CD4-positive, alpha-beta memory T cell (primary cell): ENCODE measurements at places on chromosomes 11 and 22. TPM values are rescaled to one million over a fixed set of nuclear protein-coding genes. Genes with fewer than 3 reads are reported as not detected.

CCDC82 gene
- 42.8 TPM for total RNA-seq

C11orf86 gene
- not detected for total RNA-seq

C1QTNF6 gene
- 23.1 TPM for total RNA-seq

RIBC2 gene
- not detected for total RNA-seq

IFITM5 gene
- not detected for total RNA-seq

CSRP3 gene
- not detected for total RNA-seq

CDC42EP1 gene
- total RNA-seq = not detected

KLHL35 gene
- total RNA-seq = 1.2 TPM

HIC2 gene
- 10.6 TPM for total RNA-seq

ASRGL1 gene
- total RNA-seq = 2.1 TPM

DNA sequence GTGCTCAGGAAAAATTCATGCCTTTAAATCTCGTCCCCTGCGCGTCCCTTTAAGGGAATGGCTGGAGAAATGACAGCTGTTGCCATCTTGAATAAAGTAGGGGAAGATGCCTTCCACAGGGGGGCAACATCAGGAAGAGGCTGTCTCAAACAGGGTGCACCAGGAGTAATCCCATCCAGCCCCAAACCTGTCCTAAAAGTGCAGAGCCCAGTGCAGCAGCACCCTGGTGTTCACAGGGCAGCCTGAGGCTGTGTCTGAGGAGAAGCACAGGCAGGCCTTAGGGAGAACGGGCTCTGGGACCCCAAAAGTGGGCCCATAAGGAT lies 10.8 kb upstream of the C11orf96 start:
- H3K36me3 ChIP-seq = no peaks in the 10 kb centered on the region
- H3K27me3 ChIP-seq = no peaks in the 10 kb centered on the region
- no peak for DNase-seq
- no peaks in the 10 kb centered on the region for H3K4me1 ChIP-seq
- no peak overlapping the region for H3K27ac ChIP-seq

DNA sequence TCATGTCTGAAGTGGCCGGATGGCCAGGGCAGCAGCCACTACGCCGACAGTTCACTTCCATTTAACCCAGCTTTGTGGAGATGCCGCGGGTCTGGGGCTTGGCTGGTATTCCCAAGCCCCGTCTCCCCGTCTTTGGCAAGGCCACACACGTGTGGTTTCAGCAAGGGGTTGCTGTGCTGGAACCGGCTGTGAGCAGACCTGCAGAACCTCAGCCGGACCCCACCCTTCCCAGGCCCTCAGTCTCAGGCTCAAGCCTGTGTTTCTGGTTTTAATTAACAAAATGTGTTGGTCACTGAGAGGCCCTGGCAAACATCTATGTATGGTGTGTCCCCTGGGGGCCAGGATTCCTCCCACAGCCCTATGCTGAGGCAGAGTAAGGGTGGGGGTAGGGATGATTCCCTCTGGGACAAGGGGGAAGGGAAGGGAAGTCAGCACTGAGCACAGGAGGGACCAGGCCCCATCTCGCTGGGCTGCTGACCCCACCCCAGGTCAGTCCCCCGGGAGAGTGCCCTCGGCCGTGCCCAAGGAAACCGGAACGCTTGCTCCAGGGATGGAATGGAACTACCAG lies 9.3 kb downstream of the OSBPL5 start:
- H3K36me3 ChIP-seq = no peaks in the 10 kb centered on the region
- H3K27me3 ChIP-seq = no peaks in the 10 kb centered on the region
- no peak for DNase-seq
- H3K27ac ChIP-seq = no peak overlapping the region

GRCh38 chr11:31818874-31819331 lies 7.8 kb upstream of the PAX6 start:
- peaks cover 75% of the 10 kb centered on the region for H3K27me3 ChIP-seq
- DNase-seq = no peak
- H3K27ac ChIP-seq = no peak overlapping the region
- peaks cover 43% of the 10 kb centered on the region for H3K4me1 ChIP-seq
- no peak overlapping the region for H3K4me3 ChIP-seq
- H3K36me3 ChIP-seq = no peaks in the 10 kb centered on the region

DNA sequence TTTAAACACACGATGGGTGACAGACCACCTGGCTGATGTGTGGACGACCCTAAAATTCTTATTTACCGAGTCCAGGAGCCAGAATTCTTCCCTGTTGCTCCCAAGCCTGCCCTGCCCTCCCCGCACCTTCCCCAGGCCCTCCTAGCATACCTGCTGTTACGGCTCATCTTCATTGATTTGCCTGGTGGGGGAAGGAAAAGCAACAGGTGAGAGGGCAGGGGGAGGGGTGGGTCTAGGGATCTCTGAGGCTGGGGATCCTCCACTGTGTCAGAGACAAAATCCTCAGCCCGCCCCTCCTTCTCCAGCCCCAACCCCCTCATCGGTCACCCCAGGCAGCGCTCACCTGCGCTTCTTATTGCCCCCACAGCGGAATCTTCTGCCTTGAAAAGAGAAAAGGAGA lies 4.0 kb downstream of the FXYD2 start:
- peaks cover 56% of the 10 kb centered on the region for H3K4me1 ChIP-seq
- no peaks in the 10 kb centered on the region for H3K27me3 ChIP-seq
- no peak overlapping the region for H3K27ac ChIP-seq
- H3K36me3 ChIP-seq = no peaks in the 10 kb centered on the region
- no peak overlapping the region for H3K4me3 ChIP-seq

DNA sequence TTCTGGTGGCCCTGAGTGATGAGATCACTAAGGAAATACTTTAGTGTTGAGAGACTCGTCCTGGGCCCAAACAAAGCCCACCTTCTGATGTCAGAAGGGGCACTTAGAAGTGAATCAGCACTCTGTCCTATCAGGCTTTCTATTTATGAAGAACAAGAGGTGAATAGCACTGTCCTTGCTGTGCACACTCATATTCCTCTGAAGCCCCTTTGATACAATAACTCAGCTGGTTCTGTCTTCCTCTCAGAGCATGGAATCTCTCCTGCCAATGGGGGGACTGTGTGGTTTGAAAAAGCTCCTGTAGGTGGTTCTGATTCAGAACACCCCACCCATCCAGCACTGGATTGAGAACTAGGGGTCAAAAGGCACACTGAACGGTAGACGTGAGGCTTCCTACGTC lies 348.1 kb downstream of the ETS1 start:
- no peak overlapping the region for H3K27ac ChIP-seq
- H3K4me3 ChIP-seq = no peak overlapping the region
- no peak for DNase-seq
- no peaks in the 10 kb centered on the region for H3K27me3 ChIP-seq
- peaks cover 6% of the 10 kb centered on the region for H3K4me1 ChIP-seq

DNA sequence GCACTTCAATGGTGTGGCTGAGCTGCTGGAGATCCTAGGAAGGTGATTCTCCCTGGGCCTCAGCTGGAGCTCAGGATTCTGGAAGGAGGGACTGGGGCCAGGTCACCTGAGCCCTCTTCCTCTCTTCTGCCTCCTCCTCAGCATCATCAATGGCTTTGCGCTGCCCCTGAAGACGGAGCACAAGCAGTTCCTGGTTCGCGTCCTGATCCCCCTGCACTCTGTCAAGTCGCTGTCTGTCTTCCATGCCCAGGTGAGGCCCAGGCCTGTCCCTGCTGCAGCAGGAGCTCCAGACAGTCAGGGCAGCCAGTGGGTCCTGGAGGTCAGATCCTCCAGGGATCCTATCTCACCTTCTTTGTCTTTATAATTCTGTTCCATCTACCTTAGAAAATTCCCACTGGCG lies 5.4 kb downstream of the GPHA2 start:
- H3K36me3 ChIP-seq = peaks cover 30% of the 10 kb centered on the region
- no peak overlapping the region for H3K27ac ChIP-seq
- H3K4me1 ChIP-seq = peaks cover 3% of the 10 kb centered on the region
- DNase-seq = no peak
- no peak overlapping the region for H3K4me3 ChIP-seq

GRCh38 chr11:78268591-78269410 lies 80.1 kb downstream of the USP35 start:
- no peaks in the 10 kb centered on the region for H3K4me1 ChIP-seq
- no peak for DNase-seq
- no peaks in the 10 kb centered on the region for H3K36me3 ChIP-seq
- no peak overlapping the region for H3K27ac ChIP-seq

DNA sequence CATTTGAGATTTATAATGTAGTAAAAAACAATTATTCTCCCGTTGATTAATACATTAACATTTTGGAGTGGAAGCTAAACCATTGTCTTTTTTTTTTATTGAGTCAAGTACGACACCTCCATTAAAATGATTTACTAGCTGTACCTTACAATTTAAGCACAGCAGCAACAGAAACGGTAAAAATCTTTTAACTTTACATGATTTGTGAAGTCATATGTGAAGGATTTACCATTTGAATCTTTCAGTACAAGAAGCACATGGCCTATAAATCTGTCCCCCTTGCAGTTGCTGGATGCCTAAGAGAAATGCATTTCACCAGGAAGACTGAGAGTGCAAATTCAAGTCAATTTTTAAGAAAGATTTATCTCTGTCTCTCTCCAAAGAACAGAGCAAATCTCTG lies 324.6 kb downstream of the CADM1 start:
- H3K27me3 ChIP-seq = no peaks in the 10 kb centered on the region
- H3K27ac ChIP-seq = no peak overlapping the region
- no peaks in the 10 kb centered on the region for H3K4me1 ChIP-seq
- H3K4me3 ChIP-seq = no peak overlapping the region
- DNase-seq = no peak
- no peaks in the 10 kb centered on the region for H3K36me3 ChIP-seq

DNA sequence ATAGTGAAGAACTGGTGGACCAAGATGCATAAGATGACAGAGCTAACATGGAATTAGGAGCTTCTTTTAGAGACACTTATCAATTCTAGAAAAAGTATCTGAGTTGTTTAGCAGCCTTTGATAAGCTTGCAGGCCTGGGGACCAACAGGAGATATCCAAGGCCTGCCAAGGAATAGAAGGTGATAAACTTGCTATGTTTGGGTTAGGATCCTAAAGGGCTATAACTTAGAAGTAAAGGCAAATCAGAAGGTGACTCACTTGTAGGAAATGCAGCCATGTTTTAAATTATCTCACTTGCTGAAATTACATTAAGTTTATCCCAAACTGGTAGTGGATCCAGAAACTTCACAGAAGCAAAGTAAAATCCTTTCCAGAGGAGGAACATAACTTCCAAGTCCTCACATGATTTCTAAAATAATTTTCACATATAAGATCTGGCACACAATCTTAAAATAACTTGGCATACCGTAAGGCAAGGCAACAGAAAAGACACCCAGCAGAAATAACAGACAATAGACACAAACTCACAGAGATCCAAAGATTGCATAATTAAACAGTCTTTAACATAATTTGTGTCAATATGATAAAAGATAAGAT lies 69.6 kb upstream of the TEAD1 start:
- H3K27me3 ChIP-seq = no peaks in the 10 kb centered on the region
- H3K27ac ChIP-seq = no peak overlapping the region
- H3K4me1 ChIP-seq = no peaks in the 10 kb centered on the region

DNA sequence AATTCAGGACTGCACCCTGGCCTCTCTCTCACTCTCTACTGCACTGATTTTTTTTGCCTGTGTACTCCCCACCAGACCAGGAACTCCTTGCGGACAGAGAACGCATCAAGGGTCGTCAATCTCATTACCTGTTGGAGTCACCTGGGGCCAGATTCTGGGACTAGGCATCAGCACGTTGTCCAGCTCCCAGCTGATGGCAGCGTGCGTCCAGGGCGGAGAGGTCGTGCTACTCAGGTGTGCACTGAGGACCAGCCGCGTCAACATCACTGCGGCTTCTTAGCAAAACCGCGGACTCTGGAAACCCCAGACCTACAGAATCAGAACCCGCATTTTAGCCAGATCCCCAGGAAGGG lies 13.1 kb downstream of the KCNJ5 start:
- no peaks in the 10 kb centered on the region for H3K36me3 ChIP-seq
- DNase-seq = no peak
- no peak overlapping the region for H3K4me3 ChIP-seq
- no peak overlapping the region for H3K27ac ChIP-seq
- peaks cover 13% of the 10 kb centered on the region for H3K27me3 ChIP-seq
- H3K4me1 ChIP-seq = peaks cover 10% of the 10 kb centered on the region

DNA sequence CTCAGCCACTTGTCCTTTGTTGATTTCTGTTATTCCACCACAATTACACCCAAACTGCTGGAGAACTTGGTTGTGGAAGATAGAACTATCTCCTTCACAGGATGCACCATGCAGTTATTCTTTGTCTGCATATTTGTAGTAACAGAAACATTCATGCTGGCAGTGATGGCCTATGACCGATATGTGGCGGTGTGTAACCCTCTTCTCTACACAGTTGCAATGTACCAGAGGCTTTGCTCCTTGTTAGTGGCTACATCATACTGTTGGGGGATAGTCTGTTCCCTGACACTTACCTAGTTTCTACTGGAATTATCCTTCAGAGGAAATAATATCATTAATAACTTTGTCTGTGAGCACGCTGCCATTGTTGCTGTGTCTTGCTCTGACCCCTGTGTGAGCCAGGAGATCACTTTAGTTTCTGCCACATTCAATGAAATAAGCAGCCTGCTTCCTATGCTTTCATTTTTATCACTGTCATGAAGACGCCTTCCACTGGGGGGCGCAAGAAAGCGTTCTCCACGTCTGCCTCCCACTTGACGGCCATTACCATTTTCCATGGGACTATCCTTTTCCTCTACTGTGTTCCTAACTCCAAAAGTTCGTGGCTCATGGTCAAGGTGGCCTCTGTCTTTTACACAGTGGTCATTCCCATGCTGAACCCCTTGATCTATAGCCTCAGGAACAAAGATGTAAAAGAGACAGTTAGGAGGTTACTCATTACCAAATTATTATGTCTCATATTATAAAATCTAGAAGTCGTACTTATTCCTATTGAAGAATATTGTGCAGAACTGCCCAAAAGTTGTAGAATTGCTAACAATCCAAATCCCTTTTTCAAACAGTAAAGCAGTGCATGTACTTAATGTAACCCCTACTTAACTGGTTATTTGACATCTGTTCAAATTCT lies 53.2 kb downstream of the OR4C6 start:
- no peak overlapping the region for H3K27ac ChIP-seq
- H3K27me3 ChIP-seq = no peaks in the 10 kb centered on the region
- no peak overlapping the region for H3K4me3 ChIP-seq
- no peak for DNase-seq
- H3K36me3 ChIP-seq = no peaks in the 10 kb centered on the region

- H3K27ac ChIP-seq = no peak overlapping the region
- no peaks in the 10 kb centered on the region for H3K27me3 ChIP-seq
- no peak for DNase-seq
- no peak overlapping the region for H3K4me3 ChIP-seq
These were observed 83.0 kb downstream of the AASDHPPT start for GRCh38 chr11:106160494-106160893.

DNA sequence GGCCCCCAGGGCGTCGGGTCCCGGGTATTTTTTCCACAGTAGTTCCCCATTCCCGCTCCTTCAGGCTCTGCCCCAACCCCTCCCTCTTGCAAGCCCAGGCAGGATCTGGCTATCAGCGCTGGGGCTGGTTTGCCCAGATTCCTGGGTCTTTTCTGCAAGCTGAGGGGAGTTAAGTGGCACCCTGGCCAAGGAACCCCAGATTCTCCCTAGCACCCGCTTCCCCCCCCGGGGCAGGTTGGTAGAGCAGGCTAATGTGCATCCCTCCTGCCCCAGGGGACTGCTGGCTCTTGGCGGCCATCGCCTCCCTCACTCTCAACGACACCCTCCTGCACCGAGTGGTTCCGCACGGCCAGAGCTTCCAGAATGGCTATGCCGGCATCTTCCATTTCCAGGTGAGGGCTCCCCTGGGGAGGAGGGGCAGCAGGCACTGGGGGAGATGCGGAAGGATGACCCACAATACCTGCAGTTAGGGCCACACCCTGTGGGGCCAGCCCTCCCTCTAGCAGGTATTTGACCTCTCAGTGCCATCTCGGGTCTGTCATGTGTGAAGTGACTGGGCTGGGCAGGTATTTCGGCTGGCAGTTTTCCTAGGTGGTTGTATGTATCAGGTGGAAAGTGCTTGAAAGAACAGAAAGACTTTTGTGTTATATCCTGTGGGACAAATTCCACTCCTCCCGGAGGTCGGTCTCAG lies 1.6 kb downstream of the CAPN1 start:
- H3K4me1 ChIP-seq = peaks cover 36% of the 10 kb centered on the region
- DNase-seq = no peak
- peak overlapping the region; percentile 70 for H3K27ac ChIP-seq
- no peaks in the 10 kb centered on the region for H3K27me3 ChIP-seq
- no peak overlapping the region for H3K4me3 ChIP-seq
